Cardiac muscle cell (in vitro differentiated cells and primary cell): ENCODE measurements at places on chromosomes 11 and 22. TPM values are rescaled to one million over a fixed set of nuclear protein-coding genes. Genes with fewer than 3 reads are reported as not detected.

GRCh38 chr22:43287441-43287840, 55.7 kb downstream of the SCUBE1 start:
- DNase-seq: no peak
- no peak overlapping the region for H3K27ac ChIP-seq
- H3K4me1 ChIP-seq: peaks cover 5% of the 10 kb centered on the region
- H3K36me3 ChIP-seq: no peaks in the 10 kb centered on the region
- H3K4me3 ChIP-seq: no peak overlapping the region
- no peaks in the 10 kb centered on the region for H3K27me3 ChIP-seq

- H3K27me3 ChIP-seq: no peaks in the 10 kb centered on the region
- H3K4me3 ChIP-seq: no peak overlapping the region
- H3K27ac ChIP-seq: no peak overlapping the region
- H3K36me3 ChIP-seq: peaks cover 3% of the 10 kb centered on the region
- DNase-seq: no peak
Observed at GRCh38 chr11:877565-877964, 33.0 kb downstream of the CHID1 start.

Gene SCGB2A2
- not detected in 2 replicates for total RNA-seq

Gene NNMT
- total RNA-seq: not detected in 2 replicates

DNA sequence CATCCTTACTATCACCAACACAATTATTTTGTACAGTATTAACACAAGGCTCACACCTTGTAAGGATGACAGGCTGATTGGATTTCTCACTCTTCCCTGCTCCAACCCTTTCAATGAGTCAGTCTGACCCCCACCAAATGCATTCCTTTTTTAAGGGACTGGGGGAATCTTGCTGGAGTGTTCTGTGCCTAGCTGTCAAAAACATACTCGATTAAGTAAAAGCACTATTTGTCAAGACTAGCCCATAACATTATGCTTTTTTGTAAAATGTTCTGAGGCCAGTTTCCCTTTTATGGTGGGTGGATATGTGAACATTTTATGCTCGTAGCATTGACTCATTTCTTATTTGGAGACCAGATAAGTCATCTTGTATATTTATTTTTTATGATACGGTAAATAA, 87.2 kb downstream of the PDHX start:
- DNase-seq: no peak
- no peak overlapping the region for H3K4me3 ChIP-seq
- H3K27me3 ChIP-seq: no peaks in the 10 kb centered on the region
- H3K36me3 ChIP-seq: no peaks in the 10 kb centered on the region
- H3K27ac ChIP-seq: no peak overlapping the region

DNA sequence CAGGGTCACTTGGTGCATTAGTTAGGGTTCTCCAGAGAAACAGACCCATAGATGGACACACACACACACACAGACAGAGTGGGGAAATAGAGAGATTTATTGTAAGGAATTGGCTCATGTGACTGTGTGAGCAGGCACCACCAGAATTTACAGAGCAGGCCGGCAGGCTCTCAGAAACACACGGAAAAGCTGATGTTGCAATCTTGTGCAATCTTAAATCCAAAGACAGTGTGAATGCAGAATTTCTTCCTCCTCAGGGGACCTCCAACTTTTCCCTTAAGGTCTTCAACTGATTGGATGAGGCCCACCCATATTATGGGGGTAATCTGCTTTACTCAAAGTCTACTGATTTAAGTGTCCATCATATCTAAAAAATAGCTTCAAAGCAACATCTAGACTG, 49.8 kb downstream of the APIP start:
- H3K36me3 ChIP-seq: no peaks in the 10 kb centered on the region
- H3K27me3 ChIP-seq: no peaks in the 10 kb centered on the region
- DNase-seq: no peak
- no peak overlapping the region for H3K27ac ChIP-seq

GRCh38 chr22:23183061-23183698, 2.9 kb downstream of the BCR start:
- H3K27me3 ChIP-seq: no peaks in the 10 kb centered on the region
- peak overlapping the region; percentile 76 for H3K4me3 ChIP-seq
- H3K4me1 ChIP-seq: peaks cover 21% of the 10 kb centered on the region

GRCh38 chr22:18145676-18146388, 4.1 kb upstream of the USP18 start:
- no peak overlapping the region for H3K27ac ChIP-seq
- H3K4me3 ChIP-seq: no peak overlapping the region
- no peak for DNase-seq

GRCh38 chr11:8757047-8757446, 74.5 kb downstream of the RPL27A start:
- H3K27ac ChIP-seq: peak overlapping the region; percentile 32
- no peaks in the 10 kb centered on the region for H3K36me3 ChIP-seq
- no peaks in the 10 kb centered on the region for H3K27me3 ChIP-seq
- no peak overlapping the region for H3K4me3 ChIP-seq
- no peaks in the 10 kb centered on the region for H3K4me1 ChIP-seq
- no peak for DNase-seq

Gene EIF4ENIF1
- 15.8 and 18.0 TPM in 2 replicates for total RNA-seq

DNA sequence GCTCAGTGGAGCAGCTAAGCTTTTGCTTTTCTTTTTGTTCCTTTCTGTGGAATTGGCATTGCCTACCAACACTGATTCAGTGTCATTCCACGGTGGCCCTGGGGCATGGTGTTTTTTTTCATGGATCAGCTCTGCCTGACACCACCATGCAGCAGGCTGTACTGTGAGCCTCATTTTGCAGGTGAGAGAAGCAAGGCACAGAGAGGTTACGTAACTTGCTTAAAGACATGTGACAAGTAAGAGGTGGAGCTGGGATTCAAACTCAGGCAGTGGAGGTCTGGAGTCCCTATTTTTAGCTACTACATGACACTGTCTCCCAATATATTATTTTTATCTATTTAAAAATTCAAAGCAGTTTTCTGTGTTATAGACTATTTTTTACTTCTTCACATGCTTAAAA, 44.4 kb downstream of the APOL3 start:
- H3K4me3 ChIP-seq: no peak overlapping the region
- H3K4me1 ChIP-seq: peaks cover 4% of the 10 kb centered on the region
- no peak overlapping the region for H3K27ac ChIP-seq

Gene APOL5
- not detected in 2 replicates for total RNA-seq

Gene APBB1
- total RNA-seq: 159 and 188 TPM in 2 replicates

Gene PNPLA5
- not detected in 2 replicates for total RNA-seq

DNA sequence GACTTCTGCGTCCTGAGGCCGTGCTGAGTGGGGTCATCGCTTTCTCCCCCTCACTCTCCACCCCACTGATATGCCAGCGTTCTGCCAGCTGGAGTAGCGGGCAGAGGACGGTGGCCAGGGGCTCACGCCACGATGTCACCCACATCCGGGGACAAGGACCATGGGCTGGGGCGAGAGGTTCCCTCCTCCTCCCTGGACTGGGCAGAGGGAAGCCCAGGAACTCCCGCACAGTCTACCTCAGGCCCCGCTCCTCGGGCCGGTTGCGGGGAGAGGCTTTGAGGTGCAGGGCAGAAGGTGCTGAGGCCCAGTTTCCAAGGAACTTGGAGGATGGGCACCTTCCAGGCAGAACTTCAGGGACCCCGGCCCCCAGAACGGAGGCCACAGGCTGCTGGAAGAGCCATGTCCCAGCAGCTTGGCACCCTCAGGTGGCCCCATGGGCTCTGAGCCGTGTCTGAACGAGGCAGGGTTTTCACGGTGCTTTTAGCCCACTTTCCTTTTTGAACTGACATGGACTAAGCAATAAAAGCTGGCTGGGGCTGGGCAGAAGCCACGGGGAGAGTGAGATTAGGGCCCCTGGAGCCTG, 25.4 kb downstream of the ADAMTS15 start:
- peaks cover 8% of the 10 kb centered on the region for H3K36me3 ChIP-seq
